ENCODE measurements at places on chromosomes 5 and 9.

DNA sequence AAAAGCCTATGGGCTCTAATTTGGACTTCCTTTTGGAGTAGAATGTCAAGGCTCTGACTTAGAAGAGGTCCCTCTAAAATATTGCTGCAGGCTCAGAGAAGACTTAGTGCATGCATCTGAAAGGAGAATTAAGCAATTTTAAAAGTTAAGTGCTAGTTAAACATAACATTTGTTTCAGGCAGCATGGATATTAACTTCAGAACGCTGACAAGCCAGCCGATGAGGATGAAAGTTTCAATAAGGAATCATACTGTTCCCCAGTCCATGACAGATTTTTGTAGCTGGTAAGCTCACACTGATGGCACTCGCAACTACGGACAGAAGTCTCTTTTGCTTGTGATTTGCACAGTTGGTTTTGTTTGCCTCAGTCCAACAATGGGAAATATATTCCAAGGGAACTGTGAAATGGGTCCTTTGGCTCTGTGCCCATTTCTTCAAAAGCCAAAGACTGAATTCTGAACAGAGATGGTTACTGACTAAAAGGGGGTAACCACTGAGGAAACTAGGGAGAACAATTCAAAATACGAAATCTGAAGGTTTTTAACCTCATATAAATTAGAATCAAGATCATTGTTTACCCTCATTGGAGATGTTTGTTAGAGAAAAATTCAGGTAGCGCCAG is 47.6 kb downstream of the DCP2 start:
- DNase-seq = no peak

- DNase-seq = no peak
These were observed 129.6 kb downstream of the IZUMO3 start for GRCh38 chr9:24416136-24416535.

DNA sequence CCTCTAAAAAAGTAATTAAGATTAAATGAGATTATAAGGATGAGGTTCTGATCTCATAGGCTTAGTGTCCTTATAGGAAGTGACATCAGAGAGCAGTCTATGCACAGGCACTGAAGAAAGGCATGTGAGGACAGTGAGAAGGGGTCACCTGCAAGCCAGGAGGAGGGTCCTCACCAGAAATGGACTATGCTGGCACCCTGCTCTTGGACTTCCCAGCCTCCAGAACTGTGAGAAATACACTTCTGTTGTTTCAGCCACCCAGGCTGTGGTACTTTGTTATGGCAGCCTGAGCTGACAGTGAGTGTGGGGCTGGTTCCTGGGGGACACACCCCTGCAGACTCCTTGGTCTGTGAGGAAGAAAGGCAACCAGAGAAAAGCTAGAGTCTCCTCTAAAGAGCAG is 34.7 kb upstream of the IL6ST start:
- DNase-seq = no peak

GRCh38 chr5:109833946-109834345 is 144.2 kb downstream of the MAN2A1 start:
- DNase-seq = no peak

All from hippocampal formation (tissue), 2 donors.